Kasumi-1 (cell line): ENCODE measurements at places on chromosomes 3 and 15.

- DNase-seq = no peak
These were observed 11.2 kb downstream of the BOC start for GRCh38 chr3:113222451-113223086.

DNA sequence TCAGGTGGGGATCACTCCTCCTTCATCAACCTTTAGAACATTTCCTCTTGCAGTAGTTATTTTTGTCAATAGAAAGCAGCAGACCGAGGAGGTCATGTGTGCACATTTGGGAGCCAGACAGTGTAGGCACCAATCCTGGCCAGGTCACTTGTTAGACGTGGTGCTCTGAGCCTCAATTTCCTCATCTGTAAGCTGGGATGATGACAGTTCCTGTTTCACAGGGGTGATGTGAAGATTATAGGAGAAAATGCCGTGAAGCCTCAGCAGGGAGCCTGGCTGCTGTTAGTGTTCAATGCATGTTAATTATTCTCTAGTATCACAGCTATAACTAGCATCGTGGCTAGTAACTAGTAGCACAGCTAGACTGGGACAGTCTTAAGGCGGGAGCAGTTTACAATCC lies 64.7 kb downstream of the ATP2B2 start:
- no peak for DNase-seq

GRCh38 chr15:58454950-58455401 lies 23.2 kb downstream of the LIPC start:
- DNase-seq = no peak

- DNase-seq = no peak
These were observed 135.0 kb downstream of the TFG start for GRCh38 chr3:100844063-100844936.

- DNase-seq = no peak
These were observed 169.9 kb downstream of the SHQ1 start for GRCh38 chr3:72678380-72678779.

- DNase-seq = no peak
These were observed 1.6 kb upstream of the ANXA2 start for GRCh38 chr15:60399246-60399915.

DNA sequence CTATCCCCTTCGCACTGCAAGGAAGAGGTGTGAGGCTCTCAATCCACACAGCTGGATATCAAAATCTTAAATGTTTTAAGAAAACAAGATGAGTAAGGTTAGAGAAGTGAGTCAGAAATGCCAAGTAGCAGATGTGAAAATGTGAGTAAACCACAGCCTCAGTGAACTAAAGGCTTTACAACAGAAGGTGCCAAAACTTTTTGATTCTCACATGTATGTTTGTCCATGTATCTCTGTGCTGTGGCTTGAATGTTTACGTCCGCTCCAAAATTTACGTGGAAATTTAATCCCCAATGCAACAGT lies 126.8 kb upstream of the PFN2 start:
- no peak for DNase-seq

- DNase-seq = no peak
These were observed 146.2 kb downstream of the KLF13 start for GRCh38 chr15:31472636-31473384.

DNA sequence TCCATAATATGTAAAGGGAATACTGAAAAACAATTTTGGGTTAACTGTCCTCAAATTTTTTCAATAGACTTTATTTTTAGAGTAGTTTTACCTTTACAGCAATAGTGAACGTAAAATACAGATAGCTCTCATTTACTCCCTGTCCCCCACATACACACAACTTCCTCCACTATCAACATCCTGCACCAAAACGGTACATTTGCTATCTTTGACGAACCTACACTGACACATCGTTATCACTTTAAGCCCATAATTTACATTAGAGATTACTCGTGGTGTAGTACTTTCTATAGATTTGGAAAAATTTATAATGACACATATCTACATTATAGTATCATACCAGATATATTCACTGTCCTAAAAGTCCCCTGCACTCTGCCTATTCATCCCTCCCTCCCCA lies 16.9 kb upstream of the P2RY1 start:
- no peak for DNase-seq

- DNase-seq = no peak
These were observed 283.3 kb downstream of the ADAMTS17 start for GRCh38 chr15:100058458-100058857.

DNA sequence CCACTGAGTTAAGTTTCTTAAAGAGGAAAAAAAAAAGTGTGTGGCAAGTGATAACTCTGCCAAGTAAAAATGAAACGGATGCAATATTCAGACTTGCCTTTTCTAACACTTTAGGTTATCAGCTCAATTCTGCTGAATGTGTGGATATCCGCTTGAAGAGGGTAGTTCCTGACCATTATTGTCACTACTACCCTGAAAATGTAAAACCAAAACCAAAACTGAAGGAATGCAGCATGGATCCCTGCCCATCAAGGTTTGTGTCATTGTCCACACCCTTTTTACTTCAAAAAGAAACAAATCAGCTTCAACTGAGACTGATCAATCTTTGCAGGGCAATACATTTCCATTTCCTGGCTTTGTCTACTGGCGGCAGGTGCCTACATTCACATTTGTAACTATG lies 236.1 kb downstream of the ADAMTSL3 start:
- no peak for DNase-seq

DNA sequence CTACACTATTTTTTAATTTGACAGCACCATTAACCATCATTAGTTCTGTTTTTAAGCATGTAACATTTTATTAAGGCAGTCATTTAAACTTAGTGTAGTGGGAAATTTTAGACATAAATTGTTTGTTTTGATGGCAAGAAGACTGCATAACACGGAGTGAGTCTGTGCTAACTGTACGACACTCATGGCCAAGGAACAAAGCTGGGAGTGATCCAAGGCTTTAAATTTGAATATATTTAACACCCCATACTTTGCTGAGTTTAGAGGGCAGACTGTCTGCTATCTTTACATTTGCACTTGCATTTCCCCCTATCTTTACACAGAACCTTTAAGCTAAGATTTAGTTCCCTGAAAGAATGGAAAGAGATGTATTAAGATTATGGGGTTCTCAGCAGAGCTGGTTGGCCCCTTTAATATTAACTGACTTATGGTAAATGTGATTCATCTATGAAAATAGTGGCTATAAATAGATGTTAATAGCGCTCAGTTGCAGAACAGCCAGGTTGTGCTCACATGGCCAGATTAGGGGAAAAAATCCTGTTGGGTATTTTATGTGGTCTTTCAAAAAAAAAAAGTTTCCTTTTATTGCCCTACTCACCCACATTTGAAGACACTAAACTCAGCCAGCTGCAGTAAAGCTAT lies 120.7 kb downstream of the CMSS1 start:
- no peak for DNase-seq

DNA sequence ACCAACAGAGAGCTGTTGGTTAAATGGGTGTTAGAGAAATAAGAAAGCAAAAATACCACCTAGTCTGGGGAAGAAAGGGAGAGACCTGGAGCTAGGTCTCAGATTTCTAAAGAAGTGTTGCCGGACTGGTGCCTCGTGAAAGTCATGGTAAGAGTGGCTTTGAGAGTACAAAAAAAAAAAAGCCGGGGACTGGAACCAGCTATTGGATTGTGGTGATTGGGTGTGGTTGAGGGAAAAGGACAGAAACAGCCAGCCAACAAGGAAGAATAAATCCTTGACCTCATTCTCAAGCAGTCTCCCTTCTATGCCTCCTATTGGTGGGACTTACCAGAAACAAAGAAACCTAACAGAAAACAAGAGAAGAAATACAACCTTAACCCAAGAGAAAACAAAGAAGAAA lies 346.4 kb upstream of the KCNMB2 start:
- no peak for DNase-seq

DNA sequence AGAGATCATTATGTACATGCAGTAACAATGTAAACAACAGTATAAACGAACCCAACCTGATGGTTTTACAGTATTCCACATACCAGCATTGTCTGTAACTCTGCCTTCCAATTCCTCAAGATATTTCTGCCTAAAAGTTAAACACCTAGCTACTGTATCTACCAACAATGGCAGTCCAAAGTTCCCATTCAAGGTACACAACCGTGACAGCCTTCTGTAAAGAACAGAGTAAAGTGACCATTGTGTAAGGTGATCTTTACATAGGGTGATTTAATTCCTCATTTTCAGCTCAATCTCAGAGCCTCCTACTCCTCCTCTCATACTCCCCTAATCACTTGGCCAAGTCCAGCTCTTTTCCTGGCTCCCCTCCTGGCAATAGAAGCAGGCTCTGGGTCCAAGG lies 10.4 kb downstream of the SECISBP2L start:
- no peak for DNase-seq

GRCh38 chr3:14170531-14171159 lies 7.8 kb downstream of the XPC start:
- no peak for DNase-seq

GRCh38 chr3:138296639-138297038 lies 33.0 kb downstream of the NME9 start:
- DNase-seq = no peak

GRCh38 chr15:96565266-96565665 lies 234.8 kb downstream of the NR2F2 start:
- no peak for DNase-seq

GRCh38 chr3:189954733-189955665 lies 165.7 kb downstream of the P3H2 start:
- no peak for DNase-seq

DNA sequence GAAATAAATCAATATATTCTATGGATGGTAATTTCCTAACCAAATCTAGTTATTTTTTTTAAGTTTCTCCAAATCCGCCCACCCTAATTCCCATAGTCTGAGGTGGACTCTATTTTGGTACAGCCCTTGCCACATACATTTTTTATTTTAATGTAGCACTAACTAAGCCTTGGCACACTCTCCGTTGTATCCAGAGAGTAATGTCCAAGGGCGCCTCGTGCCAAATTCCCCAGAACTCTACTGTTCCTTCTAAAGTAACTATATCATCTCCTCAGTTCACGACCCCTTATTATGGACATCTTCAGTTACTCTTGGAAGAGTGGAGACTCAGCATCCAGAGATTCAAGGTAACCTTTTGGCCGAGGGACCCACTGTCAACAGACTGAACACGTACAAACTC lies 1.3 kb downstream of the VGLL3 start:
- DNase-seq = no peak

DNA sequence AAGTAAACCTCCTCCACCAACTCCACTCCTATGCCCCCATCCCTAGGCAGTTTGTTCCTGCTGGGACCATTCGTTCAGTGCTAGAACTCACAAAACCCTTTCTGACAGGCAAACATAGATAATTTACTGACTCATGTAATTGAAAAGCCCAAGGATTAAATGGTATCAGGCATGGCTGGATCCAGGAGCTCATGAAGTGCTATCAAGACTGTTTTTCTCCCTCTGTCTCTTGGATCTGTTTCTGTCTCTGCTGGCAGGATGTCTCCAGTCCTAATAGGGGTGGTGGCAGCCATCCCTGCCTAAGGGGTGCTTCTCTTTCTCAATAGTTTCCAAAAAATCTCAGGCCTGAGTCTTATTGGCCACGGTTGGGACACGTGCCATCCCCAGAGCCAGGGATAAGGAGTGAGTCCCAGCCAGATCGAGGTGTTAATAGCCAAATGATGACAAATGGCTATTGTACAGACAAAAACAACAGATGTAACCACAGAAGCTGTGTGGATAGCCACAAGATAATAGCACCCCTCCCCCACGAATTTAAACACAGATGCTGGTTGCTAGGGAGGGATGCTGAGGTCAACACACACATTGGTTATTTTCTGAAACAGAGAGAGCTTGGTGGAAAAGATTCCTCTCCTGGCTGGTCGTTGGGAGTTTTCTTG lies 168.6 kb downstream of the SHQ1 start:
- DNase-seq = no peak

DNA sequence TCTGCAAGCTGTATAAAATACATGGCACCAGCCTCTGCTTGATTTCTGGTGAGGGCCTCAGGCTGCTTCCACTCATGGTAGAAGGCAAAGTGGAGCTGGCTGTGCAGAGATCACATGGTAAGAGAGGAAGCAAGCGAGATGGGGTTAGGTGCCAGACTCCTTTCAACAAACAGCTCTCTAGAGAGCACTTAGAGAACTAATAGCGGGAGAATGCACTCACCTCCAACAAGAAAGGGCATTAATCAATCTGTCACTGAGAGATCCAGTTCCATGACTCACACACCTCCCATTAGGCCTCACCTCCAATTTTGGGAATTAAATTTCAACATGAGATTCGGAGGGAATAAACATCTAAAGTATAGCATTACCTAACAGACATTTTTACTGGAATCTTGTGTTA lies 644.1 kb upstream of the ARRDC4 start:
- DNase-seq = no peak
